Renal cortex interstitium (tissue), 15 donors: ENCODE measurements at places on chromosomes 2 and 18.

DNA sequence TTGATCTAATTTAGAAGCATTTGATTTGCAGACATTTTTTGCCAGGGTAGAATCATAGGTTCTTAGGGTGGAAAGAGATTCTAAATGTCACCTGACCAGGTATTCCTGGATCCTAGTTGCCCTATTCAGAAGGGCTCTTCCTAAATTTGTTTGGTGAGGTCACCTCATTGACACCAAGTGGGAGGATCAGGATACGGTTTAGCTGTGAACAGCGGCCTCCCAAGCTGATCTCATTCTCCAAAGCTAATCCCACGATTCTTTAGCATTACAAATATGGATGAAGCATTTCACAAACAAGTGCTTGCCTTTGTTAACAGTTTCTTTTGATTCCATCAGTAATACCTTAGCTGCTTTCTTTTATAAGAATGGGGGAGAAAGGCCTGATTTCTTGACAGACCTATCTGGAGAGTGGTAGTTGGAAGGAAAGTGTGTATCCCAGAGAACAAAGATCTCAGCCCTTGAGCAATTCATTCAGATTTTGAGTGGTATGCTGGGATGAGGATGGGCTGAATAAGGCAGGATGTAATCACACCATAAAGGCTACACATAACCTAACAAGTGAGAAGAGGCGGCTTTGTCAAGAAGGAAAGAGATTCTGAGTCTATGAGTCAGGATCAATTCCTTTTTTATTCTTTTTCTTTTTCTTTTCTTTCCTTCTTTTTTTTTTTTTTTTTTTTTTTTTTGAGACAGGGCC lies 16.6 kb downstream of the KCTD1 start:
- no peak for DNase-seq

GRCh38 chr2:68107475-68107874 lies 44.7 kb upstream of the C1D start:
- DNase-seq: no peak

DNA sequence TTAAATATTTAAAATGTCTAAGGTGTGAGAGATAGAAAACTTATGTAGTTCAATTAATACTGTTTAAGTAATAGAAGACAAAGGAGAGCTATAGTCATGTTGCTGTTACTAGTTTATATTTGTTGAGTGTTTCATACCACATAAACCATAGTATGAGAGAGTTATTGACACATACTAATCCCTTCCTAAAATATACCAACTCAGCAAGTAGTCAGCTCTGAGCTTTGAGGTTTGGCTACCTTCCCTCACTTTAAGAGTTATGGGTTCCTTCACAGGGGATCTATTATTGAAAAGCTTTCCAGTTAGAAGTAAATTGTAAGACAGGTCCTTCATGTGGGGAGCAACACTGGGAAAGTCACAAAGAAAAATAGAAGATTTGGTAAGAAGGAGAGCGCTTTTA lies 701.6 kb upstream of the ZEB2 start:
- no peak for DNase-seq

GRCh38 chr18:64993695-64994094 lies 757.1 kb upstream of the CDH7 start:
- no peak for DNase-seq

DNA sequence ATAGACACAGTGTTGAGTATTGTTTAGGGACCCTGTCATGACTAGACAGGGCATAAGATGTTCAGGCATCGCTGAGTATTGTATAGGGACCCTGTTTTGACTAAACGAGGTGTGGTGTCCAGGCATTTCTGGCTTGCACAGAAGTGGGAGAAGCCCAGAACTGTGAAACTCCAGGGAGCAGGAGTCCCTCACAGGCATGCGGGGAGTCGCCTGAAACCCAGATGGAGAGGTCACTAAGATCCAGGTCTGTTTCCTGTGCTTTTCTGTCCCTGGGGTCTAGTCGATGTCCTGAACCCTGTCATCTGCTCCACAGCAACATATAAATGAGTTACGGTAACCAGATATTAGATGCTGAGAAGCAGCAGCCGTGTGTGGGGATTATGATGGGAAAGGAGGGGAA lies 469.0 kb upstream of the SALL3 start:
- no peak for DNase-seq

GRCh38 chr2:36406296-36406695 lies 50.7 kb downstream of the CRIM1 start:
- no peak for DNase-seq

DNA sequence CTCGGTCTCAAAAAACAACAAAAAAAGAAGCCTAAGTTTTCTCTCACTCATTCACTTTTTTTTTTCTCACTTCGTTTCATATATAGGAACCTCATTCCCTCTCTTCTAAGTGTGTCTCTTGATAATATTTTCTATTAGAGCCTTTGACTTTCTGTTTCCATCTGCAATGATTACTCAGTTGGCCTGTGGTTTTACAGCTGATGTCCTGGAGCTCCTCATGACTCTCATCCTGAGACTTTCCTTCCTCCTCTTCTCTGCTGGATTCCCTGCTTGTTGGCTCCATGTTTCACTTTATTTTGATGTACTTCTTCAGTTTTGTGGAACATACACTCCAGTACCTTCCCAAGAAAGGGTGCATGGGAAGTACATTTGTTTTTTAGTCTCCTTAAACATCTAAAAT lies 154.2 kb upstream of the GATA6 start:
- no peak for DNase-seq
